Small intestine (tissue), 16 donors: ENCODE measurements at places on chromosomes 16 and 17. TPM values are rescaled to one million over a fixed set of nuclear protein-coding genes. Genes with fewer than 3 reads are reported as not detected.

DNA sequence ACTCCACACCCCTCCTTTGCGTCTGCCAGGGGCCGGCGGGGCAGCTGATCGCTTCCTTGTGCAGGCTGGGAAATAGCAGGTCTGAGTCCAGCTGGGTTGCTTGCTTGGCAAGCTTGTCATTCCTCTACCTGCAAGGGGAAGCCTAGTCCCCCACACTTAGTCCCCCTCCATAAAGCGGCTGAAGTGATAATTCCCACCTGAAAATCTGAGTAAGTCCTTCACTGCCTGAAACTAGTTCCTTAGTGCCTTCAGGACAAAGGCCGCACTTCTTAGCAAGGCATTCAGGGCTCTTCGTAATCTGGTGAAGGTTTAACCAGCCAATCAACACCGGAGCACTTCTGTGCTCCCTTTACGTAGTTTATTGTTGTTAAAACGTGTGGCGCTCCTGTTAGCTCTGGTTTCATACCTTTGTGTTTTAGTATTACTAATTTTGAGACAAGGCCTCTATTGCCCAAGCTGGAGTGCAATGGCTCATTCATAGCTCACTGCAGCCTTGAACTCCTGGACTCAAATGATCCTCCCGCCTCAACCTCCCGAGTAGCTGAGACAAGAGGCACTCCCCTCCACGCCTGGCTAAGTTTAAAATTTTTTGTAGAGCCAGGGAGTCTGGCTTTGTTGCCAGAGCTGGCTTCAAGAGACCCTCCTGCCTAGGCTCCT, 817 bp downstream of the PSKH1 start:
- peaks cover 4% of the 10 kb centered on the region for H3K4me1 ChIP-seq
- no peaks in the 10 kb centered on the region for H3K27me3 ChIP-seq
- peak; percentile 79 for DNase-seq
- H3K27ac ChIP-seq, result peak overlapping the region; percentile 96
- no peaks in the 10 kb centered on the region for H3K36me3 ChIP-seq
- H3K4me3 ChIP-seq, result peak overlapping the region; percentile 94

DNA sequence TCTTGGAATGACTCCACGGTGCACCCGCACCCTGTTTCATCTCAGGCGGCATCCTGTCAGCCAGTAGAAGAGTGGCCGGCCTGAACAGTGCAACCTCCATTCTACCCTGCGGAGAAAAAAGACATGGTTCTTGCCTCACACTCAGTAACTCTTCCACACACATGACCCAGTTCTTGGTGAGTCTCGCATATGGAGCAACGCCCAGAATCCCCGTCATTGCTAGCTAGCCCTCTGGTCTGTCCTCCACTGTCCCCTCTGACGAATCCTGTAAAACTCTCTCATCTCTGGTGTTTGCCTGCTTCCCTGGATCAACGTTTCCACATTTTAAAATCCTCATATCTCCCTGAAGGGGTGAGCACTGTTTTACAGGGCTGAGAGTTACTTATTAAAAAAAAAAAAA, 4.2 kb upstream of the RDM1 start:
- no peak for DNase-seq
- H3K27me3 ChIP-seq, result no peaks in the 10 kb centered on the region
- no peak overlapping the region for H3K4me3 ChIP-seq
- peaks cover 4% of the 10 kb centered on the region for H3K4me1 ChIP-seq

- no peaks in the 10 kb centered on the region for H3K27me3 ChIP-seq
- H3K4me3 ChIP-seq, result no peak overlapping the region
- peak overlapping the region; percentile 34 for H3K27ac ChIP-seq
- H3K4me1 ChIP-seq, result peaks cover 12% of the 10 kb centered on the region
- H3K36me3 ChIP-seq, result no peaks in the 10 kb centered on the region
- peak; percentile 16 for DNase-seq
Measured at GRCh38 chr16:89453501-89454321, 36.6 kb downstream of the ANKRD11 start.

- H3K27ac ChIP-seq, result peak overlapping the region; percentile 89
- peaks cover 8% of the 10 kb centered on the region for H3K4me1 ChIP-seq
- no peaks in the 10 kb centered on the region for H3K36me3 ChIP-seq
- peak overlapping the region; percentile 87 for H3K4me3 ChIP-seq
- DNase-seq, result peak; percentile 79
Measured at GRCh38 chr17:76265624-76266243, 586 bp downstream of the UBALD2 start.

- H3K4me3 ChIP-seq, result no peak overlapping the region
- no peaks in the 10 kb centered on the region for H3K36me3 ChIP-seq
- no peak overlapping the region for H3K27ac ChIP-seq
- no peaks in the 10 kb centered on the region for H3K4me1 ChIP-seq
Measured at GRCh38 chr16:74372953-74373846, 2.9 kb upstream of the NPIPB15 start.

GRCh38 chr16:4293181-4293716, 20.4 kb upstream of the TFAP4 start:
- H3K4me1 ChIP-seq, result no peaks in the 10 kb centered on the region
- no peaks in the 10 kb centered on the region for H3K36me3 ChIP-seq
- no peak overlapping the region for H3K4me3 ChIP-seq

KRT12 gene
- 0.28 TPM for polyA plus RNA-seq

TMEM98 gene
- polyA plus RNA-seq, result 52.8 TPM

DNA sequence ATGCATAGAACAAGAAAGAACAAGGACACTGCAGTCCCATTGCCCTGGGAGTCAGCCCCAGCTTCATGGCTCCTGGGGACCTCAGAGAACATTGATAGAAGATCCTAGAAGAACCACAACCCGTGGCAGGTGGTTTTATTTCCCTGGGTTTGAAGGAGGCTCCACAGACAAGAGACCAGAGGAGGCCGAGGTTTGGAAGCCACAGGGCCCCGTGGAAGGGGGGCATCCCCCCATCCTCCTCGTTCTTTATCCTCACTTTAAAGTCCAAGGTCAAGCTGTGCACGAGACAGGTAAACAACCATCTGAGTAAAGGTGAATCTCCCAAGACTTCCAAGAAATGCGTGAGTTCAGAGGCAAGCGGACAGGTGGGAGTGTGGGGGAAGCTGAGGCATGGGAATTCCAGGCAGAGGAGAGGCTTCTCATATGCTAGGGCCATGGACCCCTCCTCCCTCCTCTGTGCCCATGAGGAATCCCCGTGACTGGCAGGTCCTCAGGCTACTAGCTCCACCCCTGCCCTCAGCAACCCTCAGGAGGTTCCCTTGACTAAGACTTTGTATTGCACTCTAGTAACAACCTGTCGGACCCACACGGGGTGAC, 849 bp upstream of the SULT1A1 start:
- H3K4me1 ChIP-seq, result peaks cover 27% of the 10 kb centered on the region
- no peak overlapping the region for H3K4me3 ChIP-seq
- H3K36me3 ChIP-seq, result peaks cover 34% of the 10 kb centered on the region
- DNase-seq, result peak; percentile 59

PDE6G gene
- polyA plus RNA-seq, result 1.4 TPM

DNA sequence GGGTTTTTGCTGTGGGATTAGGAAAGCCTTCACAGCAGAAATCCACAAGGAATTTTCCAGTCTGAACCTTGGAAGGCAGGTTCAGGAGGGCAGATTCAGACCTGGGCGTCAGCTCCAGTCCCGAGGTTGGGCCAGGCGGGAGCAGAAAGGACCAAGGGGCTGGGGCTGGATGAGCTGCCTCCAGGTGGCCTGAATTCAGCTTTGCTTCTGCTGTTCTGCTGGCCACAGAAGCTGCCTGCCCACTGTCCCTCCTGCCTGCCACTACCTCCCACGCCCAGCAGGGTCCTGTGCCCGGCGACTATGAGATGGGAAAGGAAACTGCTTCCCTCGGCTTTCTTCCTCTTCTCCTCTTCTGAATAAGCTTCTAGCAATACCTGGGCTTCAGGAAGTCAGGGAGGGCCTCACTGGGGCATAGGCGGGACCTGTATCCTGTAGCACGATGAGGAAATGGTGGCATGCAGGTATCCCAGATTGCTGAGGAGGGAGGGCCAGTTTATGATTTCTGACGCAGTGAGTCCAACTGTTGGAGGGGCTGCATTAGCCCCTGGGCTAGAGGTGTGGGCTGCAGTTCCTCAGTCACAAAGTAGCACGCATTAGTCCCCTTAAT, 18.4 kb downstream of the TBX4 start:
- no peaks in the 10 kb centered on the region for H3K36me3 ChIP-seq
- DNase-seq, result peak; percentile 66
- no peak overlapping the region for H3K4me3 ChIP-seq
- H3K27me3 ChIP-seq, result peaks cover 14% of the 10 kb centered on the region

- peaks cover 10% of the 10 kb centered on the region for H3K36me3 ChIP-seq
- no peaks in the 10 kb centered on the region for H3K27me3 ChIP-seq
- DNase-seq, result peak; percentile 87
Measured at GRCh38 chr17:43823350-43824084, 9.4 kb downstream of the MPP3 start.

GRCh38 chr17:9467518-9467917, 108.1 kb downstream of the STX8 start:
- no peak for DNase-seq
- no peaks in the 10 kb centered on the region for H3K36me3 ChIP-seq
- no peak overlapping the region for H3K4me3 ChIP-seq
- H3K4me1 ChIP-seq, result no peaks in the 10 kb centered on the region
- no peaks in the 10 kb centered on the region for H3K27me3 ChIP-seq

DNA sequence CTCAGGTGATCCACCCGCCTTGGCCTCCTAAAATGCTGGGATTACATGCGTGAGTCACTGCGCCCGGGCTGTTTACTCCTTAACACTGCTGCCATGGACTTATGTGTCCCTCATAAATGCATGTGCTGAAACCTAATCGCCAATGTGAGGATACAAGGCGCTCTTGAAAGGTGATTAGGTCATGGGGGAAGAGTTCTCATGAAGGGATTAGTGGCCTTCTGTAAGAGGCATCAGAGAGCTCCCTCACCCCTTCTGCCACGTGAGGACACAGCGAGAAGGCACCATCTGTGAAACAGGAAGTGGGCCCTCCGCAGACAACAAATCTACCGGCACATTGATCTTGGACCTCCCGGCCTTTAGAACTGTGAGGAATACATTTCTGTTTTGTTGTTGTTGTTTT, 19.1 kb downstream of the ITPRIPL2 start:
- H3K4me1 ChIP-seq, result peaks cover 9% of the 10 kb centered on the region
- H3K27ac ChIP-seq, result peak overlapping the region; percentile 87
- H3K27me3 ChIP-seq, result no peaks in the 10 kb centered on the region
- H3K36me3 ChIP-seq, result no peaks in the 10 kb centered on the region
- DNase-seq, result no peak

HP gene
- polyA plus RNA-seq, result 15.2 TPM

CBFA2T3 gene
- polyA plus RNA-seq, result 8.4 TPM

GSG1L gene
- 0.22 TPM for polyA plus RNA-seq
